ENCODE measurements at places on chromosomes 4 and X.
A peak's percentile ranks its signal among the peaks of the same experiment; 100 is the strongest.

DNA sequence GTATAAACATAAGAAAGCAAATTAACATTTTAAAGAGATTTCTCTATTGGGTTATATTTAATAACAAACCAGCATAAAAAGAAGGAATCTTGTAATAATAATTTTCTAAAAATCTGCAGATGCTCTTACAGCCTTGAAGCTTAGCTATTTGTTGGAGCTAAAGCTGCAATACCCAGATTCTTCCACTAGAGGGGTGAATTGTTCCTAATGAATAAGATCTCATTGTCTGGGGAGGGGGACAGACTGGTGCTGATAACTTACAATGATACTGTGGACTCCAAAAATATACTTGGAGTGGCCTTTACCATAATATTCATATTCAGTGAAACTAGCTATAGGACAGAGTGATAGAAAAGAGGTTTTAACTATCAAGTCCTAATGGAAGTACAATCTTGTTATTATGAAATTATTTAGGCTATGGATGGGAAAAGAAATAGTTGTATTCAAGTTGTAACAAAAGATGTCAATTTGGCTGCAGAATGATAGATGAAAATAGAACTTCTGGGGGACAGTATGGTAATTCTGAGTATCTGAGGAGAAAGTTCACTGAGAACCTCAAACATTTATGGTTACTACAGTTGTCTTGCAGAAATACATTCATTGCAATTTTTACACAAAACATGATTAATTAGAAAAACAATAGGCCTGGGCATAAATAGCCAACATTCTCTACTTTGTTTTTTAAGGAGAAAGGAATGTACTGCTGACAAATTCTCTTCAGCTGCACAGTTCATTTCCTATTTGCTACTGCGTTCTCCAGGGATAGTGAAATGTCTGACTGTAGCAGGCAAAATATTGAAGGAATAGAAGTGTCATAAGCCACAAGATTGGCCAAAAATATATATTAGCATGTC lies 443.3 kb downstream of the GBA3 start:
- no peak for DNase-seq

GRCh38 chrX:20500949-20501348 lies 234.2 kb upstream of the RPS6KA3 start:
- no peak for DNase-seq

GRCh38 chr4:153028535-153028934 lies 92.4 kb downstream of the FHDC1 start:
- DNase-seq, result no peak

DNA sequence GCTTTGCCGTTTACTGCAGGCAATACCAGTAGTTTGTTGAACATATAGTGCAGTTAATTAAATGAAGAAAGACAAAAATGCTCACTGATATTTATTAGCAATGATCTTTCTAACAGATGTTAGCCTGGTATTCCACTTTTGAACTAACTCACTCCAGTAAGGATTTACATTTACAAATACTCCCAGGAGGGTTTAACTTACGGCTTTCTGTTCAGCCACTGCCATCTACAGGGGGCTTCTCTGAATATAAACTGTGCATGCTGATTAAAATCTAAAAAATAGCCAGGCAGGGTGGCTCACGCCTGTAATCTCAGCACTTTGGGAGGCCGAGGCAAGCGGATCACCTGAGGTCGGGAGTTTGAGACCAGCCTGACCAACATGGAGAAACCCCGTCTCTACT lies 2.2 kb upstream of the SRD5A3 start:
- no peak for DNase-seq

DNA sequence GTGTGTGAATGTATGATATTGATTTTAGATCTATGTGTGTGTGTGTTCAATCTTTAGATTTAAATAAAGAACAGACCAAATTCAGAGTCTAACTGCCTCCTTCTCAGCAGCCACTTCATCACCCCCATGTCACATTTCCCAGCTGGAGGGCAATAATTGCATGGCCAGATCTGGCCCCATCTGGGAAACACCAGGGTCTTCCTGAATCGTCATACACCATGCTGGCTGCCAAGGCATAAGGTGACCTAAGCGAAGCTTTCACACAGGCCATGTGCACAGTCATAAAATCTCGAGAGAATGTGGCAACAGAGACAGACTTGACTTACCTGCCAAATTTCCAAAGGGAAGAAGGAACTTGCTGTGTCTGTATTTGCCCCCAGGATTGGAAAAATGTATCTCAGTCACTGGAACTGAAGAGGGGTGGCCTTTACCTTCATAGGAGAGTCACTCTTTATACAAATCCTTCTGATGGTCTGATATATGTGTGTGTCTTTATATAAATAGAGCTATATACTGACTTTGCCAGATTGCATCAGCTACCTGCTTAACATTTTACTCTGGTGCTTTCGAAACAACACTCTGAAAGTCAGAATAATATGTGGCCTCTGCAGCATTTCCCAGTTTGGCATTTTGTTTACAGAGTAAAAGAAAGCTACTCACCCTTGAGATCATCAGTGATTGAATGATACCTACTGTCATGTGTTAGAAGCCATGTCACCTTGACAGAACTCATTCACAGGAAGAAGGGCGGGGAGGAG lies at the start of gene PLAC1:
Gene PLAC1 (minus strand): TSS at position 470 of the 758 bp plus-strand sequence. CDS start 91,789 bp downstream, outside the sequence.
- no peak for DNase-seq

DNA sequence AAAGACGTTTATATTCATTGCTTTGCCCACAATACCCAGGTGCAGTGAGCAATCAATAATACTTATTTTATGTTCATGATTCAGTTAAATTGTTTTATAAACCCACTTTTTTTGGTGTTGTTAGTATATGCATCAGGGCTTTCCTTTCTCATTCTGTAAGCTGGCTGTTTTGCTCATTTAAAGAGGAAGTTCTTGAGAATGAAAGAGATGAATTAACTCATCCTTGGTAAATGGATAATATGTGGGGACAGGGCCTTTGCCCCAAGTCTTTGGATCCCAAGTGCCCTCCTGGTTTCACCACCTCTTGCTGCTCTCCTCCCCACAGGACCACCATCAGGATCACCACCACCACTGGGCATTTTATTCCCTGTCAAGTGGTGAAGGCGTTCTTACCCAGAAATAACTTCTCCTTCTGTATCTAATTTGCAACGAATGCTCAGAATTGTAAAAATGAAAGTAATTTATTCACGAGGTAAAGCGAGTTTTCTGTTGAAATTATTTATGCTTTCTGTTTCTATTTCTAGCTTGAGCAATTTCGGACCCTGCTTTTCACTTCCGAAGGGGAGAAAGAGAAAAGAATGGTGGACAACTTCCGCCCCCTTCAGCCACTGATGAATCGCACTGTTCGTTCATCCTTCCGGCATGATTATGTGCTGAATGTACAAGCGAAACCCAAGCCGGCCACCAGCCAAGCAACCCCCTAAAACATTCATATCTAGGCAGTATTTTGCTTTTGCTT lies 8.2 kb upstream of the ZRSR2 start:
- DNase-seq, result peak; percentile 8

- DNase-seq, result no peak
Measured at GRCh38 chrX:34810916-34811315, 131.7 kb upstream of the FAM47B start.

GRCh38 chr4:138182838-138183426 lies 59.2 kb downstream of the SLC7A11 start:
- DNase-seq, result no peak

DNA sequence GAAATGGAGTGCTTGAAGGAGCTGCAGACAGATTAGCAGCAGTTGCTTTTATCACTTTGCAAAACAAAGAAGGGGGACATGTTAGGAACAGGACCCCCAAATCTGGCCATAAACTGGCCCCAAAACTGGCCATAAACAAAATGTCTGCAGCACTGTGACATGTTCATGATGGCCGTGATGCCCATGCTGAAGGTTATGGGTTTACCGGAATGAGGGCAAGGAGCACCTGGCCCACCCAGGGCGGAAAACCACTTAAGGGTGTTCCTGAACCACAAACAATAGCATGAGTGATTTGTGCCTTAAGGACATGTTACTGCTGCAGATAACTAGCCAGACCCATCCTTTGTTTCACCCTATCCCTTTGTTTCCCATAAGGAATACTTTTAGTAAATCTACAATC lies 79.6 kb upstream of the GC start:
- no peak for DNase-seq

- DNase-seq, result no peak
Measured at GRCh38 chr4:16007471-16008095, 44.6 kb upstream of the FGFBP2 start.

GRCh38 chr4:128600996-128601871 lies 208.3 kb upstream of the JADE1 start:
- DNase-seq, result no peak

DNA sequence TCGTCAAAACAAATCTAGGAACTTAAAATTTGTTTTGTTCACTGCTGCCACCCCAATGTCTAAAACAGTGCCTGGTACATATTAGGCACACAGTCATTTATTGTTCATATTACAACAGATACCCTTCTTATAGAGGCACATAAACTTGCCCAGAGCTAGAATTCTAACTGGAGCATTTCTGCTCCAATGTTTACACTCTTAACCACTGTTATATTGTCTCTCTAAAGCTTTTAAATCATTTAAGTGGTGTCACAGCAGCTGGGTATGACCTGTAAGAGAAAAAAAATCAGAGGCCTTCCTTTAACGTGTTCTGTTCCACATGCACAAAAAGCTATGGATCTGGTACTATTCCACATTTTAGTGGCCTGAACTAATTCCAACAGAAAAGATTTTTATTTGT lies 3.0 kb downstream of the UBE2D3 start:
- DNase-seq, result no peak

GRCh38 chr4:101265816-101266172 lies 81.5 kb downstream of the PPP3CA start:
- no peak for DNase-seq

DNA sequence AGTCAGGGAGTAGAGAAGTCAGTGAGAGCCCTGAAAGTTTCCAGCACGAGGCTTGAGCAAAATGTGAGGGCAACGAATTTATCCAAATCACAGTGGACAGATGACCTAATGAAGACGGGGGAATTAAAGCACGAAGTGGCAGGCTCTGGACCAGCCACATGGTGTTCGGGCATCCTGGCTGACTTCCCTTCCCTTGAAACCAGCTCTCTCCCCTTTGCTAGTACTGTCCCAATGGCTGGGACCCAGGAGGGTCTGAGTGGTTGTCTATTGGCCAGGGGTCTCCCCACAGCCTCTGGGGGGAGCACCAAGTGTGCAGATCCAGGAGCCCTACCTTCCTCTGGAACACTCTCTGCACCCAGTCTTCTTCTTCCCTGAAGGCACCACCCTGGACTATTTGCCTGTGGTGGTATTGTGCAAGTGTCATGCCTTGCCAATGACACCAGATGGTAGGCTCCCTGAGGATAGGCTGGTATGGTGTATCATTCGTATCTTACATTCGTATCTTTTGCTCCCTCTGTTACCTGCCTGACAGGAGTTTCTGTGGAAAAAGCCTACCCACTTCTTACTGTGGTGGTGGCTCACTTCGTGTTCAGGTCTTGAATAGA lies 2.1 kb downstream of the APLN start:
- no peak for DNase-seq

DNA sequence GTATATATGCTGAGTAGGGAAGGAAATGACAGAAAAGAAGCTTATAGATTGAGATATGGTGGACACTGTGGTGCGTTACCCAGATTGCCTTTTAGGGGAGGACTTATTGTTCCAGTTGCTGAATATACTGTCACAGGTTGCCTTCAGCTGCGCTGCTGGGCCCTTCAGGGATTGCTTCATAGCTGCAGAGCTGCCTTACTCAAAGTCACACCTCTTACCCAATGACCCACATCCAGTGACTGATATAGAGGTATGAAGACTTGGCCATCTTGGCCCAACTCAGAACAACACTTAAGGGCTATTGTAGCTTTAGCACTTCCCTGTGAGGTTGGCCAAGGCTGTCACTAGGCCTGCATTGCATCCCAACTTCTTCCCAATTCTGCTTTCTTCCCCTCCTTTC lies 63.4 kb upstream of the TMEM164 start:
- DNase-seq, result no peak

DNA sequence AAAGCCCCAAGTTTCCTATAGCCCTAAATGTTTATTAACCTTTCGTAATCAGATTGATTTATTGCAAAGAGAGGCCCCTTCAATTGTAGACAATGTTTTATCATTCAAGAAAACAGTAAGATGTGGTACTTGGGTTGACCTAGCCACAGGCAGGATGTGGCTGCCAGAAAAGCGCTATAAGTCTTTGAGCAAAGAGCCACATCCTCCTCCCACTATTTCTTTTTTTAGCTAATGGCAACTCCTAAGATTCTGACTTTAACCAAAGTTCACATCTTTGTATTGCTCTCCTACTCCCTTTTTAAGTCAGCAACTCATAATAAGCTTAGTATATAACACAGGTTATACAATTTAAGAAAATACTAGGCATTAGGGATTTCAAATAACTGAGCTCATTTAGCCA lies 70.7 kb upstream of the PPP3CA start:
- DNase-seq, result peak; percentile 51

- no peak for DNase-seq
Measured at GRCh38 chrX:4925911-4926310, 1212.5 kb upstream of the PRKX start.

DNA sequence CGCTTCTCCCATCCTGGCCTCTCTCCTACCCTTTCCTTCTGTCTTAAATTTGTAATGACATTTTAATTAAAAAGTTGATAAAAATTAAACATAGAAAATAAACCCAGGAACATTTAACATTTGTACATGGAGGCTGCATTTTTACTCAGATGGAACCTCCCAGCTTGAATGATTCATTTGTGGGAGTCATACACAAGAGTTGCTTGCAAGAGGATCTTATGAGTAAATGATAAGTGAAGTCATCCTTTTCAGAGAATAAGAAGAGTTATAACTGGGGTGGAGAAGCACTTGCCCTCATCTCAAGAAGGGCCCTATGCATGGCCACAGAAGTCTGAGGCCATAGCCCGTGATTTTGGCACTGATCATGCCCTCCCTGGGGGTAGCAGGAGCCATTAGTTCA lies 482.9 kb upstream of the BOD1L1 start:
- no peak for DNase-seq

GRCh38 chr4:47669946-47670345 lies 167.9 kb downstream of the CORIN start:
- no peak for DNase-seq

DNA sequence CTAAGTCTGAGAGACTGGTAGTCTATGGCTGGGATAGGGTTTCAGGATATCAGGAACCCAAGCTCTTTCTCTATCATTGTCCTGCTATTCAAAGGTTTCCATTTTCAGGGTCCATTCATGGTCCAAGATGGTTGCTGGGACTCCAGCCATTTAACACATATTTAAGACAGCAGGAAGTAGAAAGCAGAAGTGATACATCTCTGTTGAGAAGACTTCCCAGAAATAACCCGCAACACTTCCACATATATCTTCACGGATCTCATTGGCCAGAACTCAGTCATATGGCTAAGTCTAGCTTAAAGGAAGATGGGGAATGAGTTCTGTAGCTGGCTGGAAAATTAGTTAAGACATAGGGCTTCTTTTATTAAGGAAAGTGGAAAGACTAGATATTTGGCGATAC lies 23.8 kb downstream of the CTSO start:
- DNase-seq, result no peak
